ENCODE measurements at places on chromosomes 7 and 10.

DNA sequence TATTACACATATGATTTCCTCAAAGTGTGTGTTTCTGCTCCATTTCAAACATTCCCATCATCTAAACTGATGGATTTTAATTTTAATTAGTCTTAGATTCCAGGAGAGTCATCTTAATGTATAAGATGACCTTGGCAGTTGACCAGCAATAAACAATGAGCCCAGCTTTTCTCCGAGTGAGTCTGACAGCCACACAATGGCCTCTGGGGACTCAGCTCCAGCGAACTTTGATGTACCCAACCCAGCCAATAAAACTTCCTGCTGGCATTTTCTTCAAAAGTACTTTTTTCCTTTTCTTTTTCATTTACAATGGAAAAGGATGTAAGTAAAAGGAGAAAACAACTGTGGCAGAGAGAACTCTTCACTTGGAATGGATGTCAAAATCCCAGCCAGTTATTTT is 139.1 kb upstream of the CTBP2 start:
- DNase-seq, result no peak

GRCh38 chr7:22111661-22112060 is 166.0 kb upstream of the CDCA7L start:
- DNase-seq, result no peak

GRCh38 chr10:65787571-65787970 is 1138.3 kb upstream of the LRRTM3 start:
- no peak for DNase-seq

- no peak for DNase-seq
Measured at GRCh38 chr7:112372101-112372500, 78.2 kb upstream of the IFRD1 start.

- DNase-seq, result peak; percentile 59
Measured at GRCh38 chr7:130242198-130243014, 24.3 kb upstream of the CPA2 start.

GRCh38 chr10:28894146-28894545 is 216.8 kb downstream of the BAMBI start:
- no peak for DNase-seq

DNA sequence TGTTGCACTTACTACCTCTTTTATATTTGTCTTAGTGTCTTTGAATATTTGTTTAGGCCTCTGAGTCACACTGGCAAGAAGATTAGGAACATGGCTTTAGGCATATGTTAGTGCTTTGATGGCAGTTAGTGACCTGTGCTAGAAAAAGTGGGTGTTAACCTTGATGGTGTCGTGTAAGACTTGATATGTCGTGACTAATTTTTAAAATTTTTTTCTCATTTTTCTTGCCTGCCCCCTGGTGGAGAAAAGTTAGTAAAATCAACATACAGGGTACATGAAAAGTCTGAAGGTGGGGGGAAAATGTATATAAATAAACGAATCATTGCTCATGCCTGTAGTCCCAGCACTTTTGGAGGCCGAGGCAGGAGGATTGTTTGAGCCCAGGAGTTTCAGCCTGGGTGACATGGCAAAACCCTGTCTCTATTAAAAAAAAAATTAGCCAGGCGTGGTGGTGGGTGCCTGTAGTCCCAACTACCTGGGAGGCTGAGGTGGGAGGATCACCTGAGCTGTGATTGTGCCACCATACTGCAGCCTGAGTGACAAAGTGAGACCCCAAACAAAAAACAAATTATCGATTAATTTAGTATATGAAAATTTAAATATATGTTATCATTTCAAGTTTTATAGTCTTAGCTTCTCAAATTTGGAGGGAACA is 44.6 kb downstream of the TAX1BP1 start:
- DNase-seq, result peak; percentile 81

GRCh38 chr10:35843524-35844181 is 201.6 kb upstream of the FZD8 start:
- no peak for DNase-seq

DNA sequence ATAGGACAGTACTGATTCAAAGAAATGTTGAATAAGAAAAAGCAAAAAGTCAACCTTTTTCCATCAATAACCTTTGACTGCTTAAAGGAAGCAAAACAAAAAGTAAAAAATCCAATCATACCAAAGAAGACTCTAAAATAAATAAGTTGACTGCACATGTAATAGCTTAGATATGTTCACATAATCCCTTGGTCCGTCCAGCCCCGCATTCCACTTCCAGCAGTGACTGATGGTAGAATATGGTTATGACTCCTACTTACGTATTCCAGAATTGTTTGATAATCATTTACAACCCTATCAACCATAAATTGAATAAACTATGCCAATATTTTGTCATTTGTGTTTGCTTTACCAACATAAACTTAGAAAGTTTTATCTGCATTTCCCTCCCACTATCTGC is 77.9 kb downstream of the CTNNA3 start:
- no peak for DNase-seq

- DNase-seq, result no peak
Measured at GRCh38 chr10:11318826-11319598, 292.4 kb downstream of the USP6NL start.

DNA sequence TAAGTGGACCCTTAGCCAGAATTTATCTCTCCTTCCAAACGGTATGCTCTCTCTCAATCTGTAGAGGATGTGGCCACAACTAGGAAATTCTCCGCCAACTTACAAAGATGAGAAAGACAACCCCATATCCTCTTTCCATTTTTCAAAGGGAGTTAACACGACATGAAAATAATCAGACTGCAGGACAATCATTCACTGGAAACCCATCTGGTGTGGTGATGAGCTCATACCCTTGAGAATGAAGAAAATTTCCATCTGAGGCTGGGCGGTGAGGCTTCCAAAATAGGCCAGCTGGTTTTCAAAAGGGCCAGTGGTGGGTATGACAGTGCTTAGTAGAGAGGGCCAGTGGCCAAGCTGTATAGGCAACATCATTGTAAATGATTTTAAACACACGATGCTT is 369.6 kb downstream of the FRMD4A start:
- no peak for DNase-seq

DNA sequence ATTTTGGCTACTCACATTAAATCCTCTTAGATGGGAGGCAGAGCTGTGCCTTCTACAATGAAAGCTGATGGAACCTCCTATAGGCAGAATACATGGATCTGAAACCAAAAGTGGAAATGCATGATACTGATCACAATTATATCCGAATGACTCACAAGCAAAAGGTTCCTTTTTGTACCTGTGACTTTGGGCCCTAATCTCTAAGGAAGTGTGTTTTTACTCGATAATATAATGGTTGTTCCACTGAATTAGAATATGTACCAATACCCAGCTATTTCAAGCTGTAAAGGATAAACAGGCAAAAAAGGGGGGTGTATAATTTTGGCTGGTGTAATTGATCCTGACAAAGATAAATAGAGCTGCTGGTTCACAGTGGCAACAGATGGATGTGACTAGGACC is 17.6 kb upstream of the LAMB1 start:
- DNase-seq, result no peak

- DNase-seq, result no peak
Measured at GRCh38 chr7:103928581-103928980, 60.9 kb downstream of the RELN start.

GRCh38 chr7:631291-631711 is 95.2 kb upstream of the DNAAF5 start:
- DNase-seq, result no peak

DNA sequence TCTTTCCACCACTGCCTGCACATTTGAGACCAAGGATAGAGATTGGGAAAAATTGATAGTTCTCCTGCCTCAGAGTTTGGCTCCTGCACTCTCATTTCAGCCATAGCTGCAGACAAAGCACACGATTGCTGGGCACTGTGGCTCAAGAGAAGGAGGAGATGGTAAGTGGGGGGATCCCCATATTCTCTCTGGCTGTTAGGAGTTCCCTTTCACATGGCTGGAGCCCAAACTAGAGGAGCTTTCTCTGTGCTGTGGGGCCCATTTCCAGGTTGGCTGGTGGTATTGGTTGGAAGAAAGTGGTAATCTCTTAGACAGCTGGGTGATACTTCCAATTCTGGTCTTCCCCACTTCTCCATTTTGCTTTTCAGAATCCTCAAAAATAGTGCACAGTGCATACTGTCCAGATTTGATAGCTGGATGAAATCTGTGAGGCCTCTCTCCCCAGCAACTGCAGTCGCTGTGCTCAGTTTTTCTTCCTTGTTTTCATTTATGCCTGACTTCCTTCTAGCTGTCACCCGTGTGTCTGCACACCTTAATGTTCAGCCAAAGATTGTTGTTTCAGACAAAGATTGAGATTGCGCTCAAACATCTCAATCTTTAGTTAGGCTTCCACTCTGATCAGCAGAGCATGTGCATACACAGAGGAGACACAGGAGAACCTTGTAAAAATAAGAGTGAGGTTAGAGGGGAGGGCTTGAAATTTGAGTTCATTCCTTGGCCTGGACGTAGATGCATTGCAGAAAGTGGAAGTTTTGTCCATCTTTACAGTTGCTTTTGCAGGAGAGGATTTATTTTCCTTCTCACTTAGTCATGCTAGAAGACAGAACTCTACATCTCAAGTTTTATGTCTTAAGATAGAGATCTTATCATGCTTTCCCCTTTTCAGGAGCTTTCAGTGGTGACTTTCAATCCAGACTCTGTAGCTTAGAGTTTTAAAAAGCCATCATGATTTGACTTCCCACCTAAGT is 28.6 kb downstream of the RABGEF1 start:
- DNase-seq, result peak; percentile 2

DNA sequence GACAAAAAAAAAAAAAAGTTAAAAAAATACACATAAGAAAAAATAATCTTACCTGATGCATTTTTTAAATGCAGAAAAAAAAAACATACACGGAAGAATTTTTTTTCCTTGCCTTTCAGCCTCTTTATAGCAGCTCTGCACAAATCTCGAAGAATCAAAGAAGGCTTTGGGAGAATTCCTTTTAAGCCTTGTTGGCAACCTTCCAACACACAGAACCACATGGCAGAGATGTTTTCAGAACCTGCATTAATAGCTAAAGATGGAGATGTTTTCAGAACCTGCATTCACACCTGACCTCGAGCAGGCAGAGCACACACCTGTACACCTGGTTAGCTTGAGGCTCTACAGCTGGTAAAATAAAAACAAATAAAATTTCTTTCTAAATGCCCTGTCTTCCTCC is 65.6 kb downstream of the DOCK4 start:
- DNase-seq, result no peak

DNA sequence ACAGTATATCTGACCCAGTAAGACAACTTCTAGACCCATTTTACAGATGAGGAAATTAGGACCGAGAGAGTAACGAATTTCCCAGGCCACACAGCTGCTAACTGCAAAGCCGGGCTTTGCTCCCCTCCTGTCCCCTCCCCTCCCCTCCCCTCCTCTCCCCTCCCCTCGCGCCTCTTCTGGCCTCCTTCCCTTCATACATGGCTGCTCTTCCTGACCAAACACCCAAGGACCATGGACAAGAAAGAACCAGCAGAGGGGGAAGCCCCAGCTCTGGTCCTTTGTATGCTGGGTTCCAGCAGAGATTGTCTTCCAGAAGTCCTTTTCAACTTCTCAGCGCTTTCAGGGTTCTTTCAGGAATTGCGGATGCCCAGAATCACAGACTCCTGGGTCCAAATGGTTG is 3.6 kb upstream of the TMEM72 start:
- no peak for DNase-seq

- DNase-seq, result no peak
Measured at GRCh38 chr7:82154728-82155127, 288.8 kb downstream of the CACNA2D1 start.

DNA sequence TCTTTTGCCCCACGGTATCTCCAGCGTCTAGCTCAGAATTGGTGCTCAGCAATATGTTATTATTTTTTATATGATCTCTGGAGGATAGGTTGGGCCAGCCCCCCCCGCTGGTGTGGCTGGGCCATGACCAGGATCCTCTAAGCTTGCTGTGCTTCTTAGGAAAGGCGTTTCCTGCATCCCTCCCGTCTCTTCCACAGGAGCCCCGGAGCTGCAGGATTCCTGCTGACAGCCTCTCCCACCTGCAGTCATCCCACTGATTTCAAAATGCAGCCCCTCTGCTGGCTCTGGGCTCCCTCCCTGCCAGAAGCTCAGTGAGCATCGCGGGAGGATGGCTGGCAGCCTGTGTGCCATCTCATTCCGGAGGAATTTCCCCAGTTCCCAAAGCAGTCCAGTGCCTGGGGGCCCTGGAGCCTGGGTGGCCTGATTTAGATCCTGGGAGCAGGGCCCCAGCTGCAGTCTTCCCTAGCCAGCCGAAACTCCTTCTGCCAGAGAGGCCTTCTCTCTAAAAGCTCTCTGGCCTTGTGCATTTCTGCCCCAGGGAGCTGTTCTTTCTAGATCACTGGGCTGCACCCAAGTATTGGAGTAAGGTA is 21.8 kb upstream of the GOLGA7B start:
- DNase-seq, result no peak

GRCh38 chr10:61000769-61001730 is 57.1 kb upstream of the RHOBTB1 start:
- DNase-seq, result no peak

GRCh38 chr7:135919071-135919841 is 57.9 kb downstream of the MTPN start:
- DNase-seq, result no peak

GRCh38 chr7:30914596-30914995 is 2.9 kb downstream of the AQP1 start:
- no peak for DNase-seq

GRCh38 chr7:111474723-111475418 is 87.4 kb downstream of the IMMP2L start:
- DNase-seq, result no peak

DNA sequence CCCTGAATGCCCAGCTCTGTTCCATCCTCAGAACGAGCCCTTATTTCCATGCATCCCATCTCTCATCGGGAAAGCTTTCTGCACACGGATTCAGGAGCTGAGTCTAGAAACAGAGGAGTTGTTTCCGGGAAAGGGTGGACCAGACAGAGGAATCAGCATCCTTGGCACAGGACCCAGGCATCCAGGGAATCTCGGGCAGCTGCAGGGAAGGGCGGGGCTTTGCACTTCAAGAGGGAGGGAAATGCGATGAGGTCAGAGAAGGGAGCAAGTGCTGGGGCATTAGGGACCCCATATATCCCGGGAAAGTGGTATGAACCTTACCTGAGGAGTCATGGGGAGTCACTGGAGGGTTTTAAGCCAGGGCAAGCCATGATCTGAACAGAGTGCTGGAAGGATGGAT is 68.5 kb downstream of the NPTX2 start:
- DNase-seq, result no peak

DNA sequence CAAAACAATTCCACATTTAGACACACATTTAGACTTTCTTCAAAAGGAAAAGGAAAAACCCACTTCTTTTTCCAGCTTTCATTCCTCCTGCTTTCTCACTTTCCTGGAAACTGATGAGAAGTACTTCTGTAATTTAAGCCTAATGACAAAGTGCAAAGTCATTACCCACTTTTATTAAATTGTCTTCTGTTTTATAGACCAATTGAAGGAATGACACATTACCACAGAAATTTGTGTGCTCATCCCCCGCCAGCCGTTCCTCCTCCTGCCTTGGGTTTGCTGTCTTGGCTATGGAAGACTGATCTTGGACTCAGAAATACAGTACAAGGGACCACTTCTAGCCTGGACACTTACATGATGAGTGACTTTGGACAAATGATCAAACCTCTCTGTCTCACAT is 717.8 kb downstream of the SORCS3 start:
- DNase-seq, result no peak

- DNase-seq, result no peak
Measured at GRCh38 chr10:23696476-23696875, 257.6 kb downstream of the OTUD1 start.
